Right lung (tissue), 10 donors: ENCODE measurements at places on chromosomes 7 and 10. TPM values are rescaled to one million over a fixed set of nuclear protein-coding genes. Genes with fewer than 3 reads are reported as not detected.

GRCh38 chr7:3349126-3349525 is 48.1 kb downstream of the SDK1 start:
- DNase-seq = no peak

DNA sequence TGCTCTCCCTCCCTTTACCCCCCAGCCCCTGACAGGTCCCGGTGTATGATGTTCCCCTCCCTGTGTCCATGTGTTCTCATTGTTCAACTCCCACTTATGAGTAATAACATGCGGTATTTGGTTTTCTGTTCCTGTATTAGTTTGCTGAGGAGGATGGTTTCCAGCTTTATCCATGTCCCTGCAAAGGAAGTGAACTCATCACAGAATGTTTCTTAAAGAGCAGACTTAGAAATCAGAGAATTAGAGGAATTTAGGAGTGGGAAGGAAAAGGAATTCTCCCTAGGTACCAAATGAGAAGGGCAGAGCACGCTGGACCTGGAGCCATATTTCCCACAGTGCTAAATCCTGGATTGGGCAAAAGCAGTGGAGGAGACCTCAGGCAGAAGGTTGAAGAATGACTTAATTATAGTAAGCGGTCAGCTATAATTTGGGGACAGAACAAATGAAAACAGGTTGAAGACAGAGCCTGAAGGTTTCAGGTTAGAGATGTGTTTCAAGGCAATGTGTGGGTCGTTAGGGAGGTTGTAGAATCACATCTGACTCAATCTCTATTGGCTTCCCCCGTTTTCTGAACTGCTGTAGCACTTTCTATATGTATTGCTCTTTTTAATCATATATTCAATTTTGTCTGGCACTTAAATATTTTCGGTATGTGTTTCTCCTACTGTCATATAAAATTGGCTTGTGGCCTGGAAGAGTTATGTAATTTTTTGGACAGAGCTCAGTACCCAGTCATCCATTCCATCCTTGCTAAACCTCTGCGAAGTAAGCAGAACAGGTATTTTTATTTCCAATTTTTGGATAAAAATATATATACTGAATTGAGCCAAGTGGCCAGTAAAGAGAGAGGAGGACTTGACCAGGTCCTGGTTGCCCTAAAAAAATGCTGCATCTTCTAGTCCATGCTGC is 210.5 kb upstream of the KLF6 start:
- DNase-seq = no peak

DNA sequence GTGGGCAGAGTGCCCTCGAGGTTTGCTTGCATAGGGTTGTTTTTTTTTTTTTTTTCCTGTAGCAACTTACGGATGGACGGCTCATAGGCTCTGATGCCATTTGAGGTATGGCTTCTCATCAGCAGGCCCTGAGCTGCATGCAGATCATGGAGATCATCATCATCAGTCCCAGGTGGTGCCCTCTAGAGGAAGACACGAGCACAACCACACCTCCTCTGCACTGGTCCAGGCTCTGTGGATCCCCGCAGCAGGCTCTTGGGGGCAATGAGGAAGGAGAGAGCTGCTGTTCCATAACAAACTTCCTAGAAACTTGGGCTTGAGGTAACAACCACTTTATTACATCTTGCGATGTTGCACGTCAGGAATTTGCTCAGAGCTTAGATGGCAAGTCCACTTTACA is 132.7 kb upstream of the CXCL12 start:
- DNase-seq = no peak

DNA sequence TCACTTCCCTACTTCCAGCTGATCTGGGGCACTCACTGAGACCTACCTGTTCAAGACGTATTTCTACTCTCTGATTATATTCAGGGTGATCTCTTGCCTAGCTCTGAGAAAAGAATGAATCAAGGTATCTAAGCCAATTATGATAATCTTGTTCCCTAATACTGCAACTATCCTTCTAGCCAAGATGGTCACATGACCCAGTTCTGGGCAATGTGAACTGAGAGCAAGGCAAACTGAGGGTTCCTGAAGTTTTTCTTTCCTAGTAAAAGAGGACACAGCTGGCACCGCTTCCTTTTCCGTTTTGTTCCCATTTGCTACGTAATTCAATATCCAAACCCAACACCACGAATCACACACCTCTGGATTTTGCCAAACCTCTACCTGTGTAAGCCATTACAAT is 5.9 kb upstream of the GPAM start:
- no peak for DNase-seq

GRCh38 chr10:120335553-120335952 is 121.5 kb upstream of the PLPP4 start:
- DNase-seq = no peak

DNA sequence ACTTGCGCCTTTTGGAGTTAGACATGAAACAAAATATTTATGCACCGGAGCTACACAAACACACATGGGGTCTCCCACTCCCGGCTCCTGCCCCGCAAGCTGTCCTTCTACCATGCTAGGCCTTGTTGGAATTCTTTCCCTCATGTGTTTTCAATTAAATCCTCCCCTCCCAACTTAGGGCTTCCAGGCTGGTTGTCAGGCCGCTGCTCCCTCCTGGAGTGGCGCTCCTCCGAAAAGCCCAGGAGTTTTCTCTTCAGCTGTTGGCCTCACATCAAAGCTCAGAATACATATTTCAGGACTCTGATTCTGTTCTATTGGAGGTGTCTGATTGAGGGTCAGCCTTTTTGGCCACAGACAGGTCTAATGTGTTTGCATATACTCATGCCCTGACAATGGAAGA is 113.3 kb downstream of the FANK1 start:
- DNase-seq = no peak

GRCh38 chr10:72466018-72466417 is 111.3 kb upstream of the DNAJB12 start:
- no peak for DNase-seq

- DNase-seq = no peak
These were observed 1121.4 kb downstream of the XPNPEP1 start for GRCh38 chr10:108801775-108802517.

The ACBD7 gene
- 3.7 TPM for polyA plus RNA-seq

The DNAJB9 gene
- polyA plus RNA-seq = 32.2 TPM

The NFE2L3 gene
- 21.9 TPM for polyA plus RNA-seq

The UNCX gene
- not detected for polyA plus RNA-seq

The NPSR1 gene
- not detected for polyA plus RNA-seq

The SRRM3 gene
- 0.60 TPM for polyA plus RNA-seq
